ENCODE measurements at places on chromosomes 4 and X.

DNA sequence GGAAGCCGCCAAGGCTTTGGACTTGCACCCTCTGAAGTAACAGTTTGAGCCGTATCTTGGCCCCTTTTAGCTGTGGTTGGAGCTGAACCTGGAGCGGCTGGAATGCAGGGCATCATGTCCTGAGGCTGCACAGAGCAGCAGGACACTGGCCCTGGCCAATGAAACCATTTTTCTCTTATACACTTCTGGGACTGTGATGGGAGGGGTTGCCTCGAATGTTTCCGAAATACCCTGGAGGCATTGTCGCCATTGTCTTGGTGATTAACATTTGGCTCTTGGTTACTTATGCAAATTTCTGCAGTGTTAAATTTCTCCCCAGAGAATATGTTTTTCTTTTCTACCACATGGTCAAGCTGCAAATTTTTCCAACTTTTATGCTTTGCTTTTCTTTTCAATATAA, 137.2 kb downstream of the MAGEC1 start:
- no peak for DNase-seq

- DNase-seq: no peak
These were observed 52.5 kb upstream of the TADA2B start for GRCh38 chr4:6990661-6991060.

DNA sequence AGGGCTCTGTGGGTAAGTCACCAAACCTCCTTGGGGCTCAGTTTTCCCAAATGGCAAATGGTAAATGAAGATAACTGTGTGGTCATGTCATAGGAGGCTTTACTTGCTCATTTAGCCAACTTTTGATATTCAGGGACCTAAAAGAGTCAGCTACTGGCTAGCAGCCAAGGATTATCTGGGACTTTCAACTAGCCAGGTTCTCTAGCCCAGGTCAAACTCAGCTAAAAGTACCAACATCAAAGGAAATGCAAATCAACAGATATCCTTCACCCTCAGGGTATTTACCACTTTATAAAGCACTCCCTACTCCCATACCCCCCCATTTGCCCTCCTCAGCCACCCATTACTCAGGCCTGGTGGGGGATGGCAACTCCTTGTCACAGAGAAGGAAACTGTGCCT, 7.5 kb downstream of the AMER1 start:
- DNase-seq: no peak

DNA sequence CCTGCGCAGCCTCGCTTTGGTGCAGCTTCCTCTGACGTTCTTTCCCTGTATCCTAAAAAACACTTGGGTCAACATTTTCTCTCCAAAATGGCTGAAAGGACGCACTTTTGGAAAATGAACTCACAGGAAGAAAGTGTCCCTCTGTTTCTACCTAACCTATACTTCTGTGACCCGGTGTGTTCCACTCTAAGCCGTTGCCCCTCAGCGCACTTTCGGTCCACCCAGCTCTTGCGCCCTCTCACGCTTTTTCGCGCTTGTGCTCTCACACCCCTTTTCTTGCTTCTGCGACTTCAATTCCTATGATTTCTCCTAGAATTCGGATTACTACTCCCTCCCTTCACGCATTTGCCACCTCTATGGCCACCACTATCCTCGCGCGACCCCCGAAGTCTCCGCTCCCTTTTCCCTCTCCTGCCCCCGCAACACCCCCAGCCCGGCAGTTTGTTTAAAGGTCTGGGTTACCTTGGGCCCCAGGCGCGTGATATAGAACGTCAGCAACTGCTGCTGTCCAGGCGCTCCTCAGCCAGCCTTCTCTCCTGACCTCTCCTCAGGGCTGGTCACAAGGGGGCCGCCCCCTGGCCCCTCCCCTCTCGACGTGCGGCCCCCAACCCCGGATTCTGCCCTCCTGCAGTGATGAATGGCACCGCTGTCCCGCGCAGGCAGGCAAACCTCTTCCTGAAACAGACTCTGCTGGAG, at the start of gene USP51:
Gene USP51 (minus strand): TSS at position 535 of the 696 bp plus-strand sequence. CDS start 909 bp downstream, outside the sequence.
- DNase-seq: no peak

- no peak for DNase-seq
These were observed 131.9 kb downstream of the ATOH1 start for GRCh38 chr4:93960450-93960849.

- DNase-seq: no peak
These were observed 201.1 kb downstream of the OPHN1 start for GRCh38 chrX:68232206-68232605.

DNA sequence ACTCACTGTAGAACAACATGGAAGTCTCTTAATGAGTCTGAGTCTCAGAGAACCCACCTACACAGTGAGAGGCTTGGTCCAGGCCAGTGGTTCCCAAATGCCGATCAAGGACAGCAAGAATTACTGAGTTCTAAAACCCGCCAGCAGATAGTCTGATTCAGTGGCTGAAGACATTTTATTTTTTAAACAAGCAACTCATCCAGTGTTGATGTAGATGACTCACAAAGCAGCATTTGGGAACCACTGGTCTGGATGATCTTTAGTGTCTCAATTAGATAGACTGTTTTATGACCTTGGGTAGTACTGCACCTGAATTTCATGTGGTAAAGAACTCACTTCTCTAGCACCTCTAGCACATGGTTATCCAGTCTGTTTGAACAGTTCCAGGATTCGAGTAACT, 193.6 kb downstream of the FBXW7 start:
- no peak for DNase-seq

DNA sequence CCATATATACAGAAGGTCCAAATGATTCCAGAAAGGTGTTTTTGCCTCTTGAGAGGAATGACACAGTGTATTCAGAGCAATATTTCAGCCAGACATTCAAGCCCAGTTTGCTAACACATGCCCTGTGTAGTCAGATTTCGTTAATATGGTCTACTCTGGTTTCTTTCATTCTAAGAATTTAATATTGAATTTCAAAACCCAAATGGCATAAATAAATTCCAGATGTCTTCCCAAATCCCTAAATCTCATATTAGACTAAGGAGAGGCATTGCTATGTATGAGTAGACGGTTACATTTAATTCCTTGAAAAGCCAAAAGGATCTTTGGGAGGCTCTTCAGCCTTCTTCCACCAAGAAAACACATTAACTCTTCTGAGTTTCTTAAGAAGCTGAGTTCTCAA, 66.3 kb upstream of the C1QTNF7 start:
- DNase-seq: no peak

DNA sequence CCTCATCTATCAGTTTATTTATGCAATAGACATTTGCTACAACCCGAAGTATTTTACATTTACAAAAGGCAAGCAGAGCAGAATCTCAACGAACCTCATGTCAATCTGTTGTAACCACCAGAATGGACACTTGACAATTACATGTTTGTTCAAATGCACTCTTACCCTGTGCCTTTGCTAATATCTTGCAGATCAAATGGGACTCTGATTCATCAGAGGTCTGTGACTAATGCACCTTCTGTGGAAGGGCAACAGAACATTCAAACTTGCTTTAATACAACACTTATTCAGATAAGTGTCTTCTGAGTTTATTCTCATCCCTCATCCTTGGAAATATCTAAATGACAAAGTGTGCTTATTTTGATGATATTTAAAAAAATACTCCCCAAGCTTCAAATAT, 644.7 kb upstream of the PCDH10 start:
- DNase-seq: no peak

DNA sequence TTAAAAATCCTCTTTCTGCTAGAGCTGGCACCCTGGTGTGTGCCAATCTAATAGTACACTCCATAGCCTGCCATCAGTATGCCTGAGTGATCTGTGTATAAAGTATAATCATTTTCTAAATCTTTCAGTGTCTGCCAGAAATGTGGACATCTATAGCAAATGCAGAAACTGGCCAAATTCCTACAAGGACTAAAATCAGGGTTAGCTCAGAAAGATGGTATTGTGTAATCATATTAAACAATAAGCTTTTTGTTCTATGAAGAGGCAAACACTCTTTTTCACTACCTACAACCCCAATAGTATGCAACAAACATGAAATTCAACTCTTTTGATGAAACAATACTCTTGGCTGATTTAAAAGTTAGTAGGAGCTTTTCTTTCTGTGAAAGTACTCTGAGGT, 7.7 kb upstream of the TXLNG start:
- no peak for DNase-seq

DNA sequence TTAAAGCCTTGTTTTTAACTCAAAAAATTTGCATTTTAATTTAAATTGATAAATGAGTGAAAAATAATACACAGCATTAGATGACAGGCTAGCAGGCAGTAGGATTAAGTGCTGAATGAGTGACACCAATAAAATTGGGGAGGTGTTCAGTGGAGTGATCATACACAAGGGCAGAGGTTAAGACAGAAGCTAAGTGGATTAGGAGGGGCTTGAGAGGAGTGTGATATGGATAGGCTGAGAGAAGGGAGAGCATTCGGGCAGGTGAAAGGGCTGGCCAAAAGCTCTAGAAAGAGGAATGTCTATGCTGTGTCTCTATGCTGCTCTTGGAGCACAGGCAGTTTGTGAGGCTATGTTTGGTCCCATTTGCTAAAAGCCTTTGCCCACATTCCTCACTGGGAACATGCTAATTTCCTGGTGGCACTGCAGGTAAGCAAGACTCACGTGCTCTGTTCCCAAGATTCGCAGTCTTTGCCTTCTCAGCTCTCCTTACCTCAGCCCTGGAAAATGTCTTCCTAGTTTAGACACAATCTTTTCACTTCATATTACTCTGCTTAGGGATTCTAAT, 52.8 kb upstream of the CCSER1 start:
- no peak for DNase-seq

DNA sequence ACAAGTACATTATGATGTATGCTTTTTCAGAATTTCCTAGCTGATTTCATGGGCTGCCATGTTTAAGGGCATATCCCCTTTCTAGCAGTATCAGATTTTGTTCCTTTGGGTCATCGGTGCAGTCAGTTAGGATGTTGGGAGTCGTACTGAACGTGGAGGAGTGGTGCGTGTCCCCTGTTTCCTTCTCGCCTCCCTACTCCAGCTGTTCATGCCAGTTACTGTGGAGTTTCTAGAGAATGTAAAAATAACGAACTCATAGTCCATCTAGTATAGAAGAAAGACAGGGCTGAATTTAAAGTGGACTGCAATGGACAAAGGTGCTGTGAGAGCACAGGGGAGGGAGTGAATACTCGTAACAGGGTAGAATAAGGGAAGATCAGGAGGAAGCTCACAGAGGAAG, 111.3 kb downstream of the CEP135 start:
- DNase-seq: no peak

- no peak for DNase-seq
These were observed at the start of gene FGFR3 for GRCh38 chr4:1792832-1793495. Gene FGFR3, plus strand, starts transcription at chr4:1793293. Its CDS starts 642 bp downstream, at chr4:1793935.

DNA sequence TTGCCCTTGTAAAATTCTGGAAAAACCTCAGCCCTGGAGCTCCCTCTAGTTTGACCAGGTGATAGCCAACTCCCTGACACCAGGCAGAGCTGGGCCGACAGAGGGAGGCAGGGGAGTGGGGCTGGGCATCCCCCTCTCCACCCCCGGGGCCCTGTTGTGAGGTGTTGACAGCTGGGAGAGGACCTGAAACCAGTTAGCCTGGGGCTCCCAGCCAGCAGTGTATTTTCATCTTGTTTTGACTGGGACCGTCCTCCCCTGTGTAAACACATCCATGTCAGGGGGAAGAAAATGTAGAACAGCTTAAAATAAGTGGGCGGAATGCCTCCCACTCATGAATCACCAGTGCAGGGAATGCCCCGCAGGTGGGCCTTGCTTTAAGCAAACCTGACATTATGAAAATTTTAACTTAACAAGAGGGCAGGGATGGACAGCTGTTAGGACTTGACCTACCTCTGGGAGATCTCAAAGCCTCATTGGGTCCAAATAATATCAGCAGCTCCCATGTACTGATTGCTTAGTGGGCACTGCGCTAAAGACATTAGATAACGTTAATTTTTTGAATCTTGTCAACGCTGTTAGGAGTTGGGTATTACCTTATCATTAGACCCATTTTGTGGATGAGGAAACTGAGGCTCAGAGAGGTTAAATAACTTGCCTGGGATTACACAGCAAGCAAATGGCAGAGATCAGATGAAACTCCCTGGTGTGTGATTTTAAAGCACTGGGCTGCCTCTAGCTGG, 45.9 kb downstream of the TSC22D3 start:
- no peak for DNase-seq

DNA sequence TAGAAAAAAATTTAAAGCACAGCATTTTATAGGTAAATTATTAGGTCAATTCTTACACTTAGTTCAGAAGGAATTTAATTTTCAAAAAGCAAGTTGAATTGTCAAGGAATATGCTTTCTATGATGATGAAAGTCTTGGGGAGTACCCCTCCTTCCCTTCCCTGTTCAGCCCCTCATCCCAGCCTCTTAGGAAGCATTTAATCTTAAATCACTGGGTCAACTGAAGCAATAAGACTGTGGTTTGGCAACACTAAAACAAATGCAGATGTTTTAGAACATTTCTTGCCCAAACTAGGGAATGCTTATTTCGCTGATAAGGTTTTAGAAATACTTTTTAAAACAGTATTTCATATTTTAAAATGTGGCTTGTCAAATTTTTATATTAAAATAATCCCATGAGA, 19.1 kb upstream of the ARSJ start:
- no peak for DNase-seq

DNA sequence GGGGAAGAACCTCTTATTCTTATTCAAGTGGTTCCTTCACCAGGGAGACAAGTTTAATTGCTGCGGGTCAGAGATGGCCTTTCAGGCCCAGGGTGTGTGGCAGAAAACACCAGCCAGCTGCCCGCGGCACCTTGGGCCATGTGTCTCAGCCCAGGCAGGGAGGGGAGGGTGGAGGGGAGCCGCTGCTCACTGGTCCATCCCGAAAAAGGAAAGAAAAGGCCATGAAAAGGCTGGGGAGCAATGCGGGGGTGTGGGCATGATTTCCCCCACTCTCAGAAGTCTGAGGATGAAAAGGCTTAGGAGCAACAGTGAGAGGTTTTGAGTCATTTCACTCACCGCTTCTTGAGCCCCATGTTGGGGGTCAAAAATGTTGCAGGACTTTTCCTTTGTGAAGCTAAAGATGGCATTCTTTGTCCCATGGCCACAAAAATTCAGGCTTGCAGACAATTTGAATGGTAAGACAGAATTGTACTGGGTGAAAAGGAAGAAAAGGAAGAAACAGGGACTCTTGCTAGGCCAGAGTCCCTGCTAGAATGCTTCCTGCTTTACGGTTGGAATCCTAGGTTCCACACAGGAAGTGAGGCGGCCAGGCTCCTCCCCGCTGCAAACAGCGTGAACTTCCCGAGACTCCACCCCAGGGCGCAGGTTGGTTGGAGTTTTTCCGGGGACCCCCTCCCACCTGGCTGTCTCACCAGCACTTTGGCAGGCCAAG, 17.4 kb upstream of the FAM47E start:
- DNase-seq: no peak

GRCh38 chr4:116122124-116122523, 963.3 kb downstream of the TRAM1L1 start:
- DNase-seq: no peak

- DNase-seq: no peak
These were observed 99.5 kb downstream of the EFHC2 start for GRCh38 chrX:44244008-44244407.

DNA sequence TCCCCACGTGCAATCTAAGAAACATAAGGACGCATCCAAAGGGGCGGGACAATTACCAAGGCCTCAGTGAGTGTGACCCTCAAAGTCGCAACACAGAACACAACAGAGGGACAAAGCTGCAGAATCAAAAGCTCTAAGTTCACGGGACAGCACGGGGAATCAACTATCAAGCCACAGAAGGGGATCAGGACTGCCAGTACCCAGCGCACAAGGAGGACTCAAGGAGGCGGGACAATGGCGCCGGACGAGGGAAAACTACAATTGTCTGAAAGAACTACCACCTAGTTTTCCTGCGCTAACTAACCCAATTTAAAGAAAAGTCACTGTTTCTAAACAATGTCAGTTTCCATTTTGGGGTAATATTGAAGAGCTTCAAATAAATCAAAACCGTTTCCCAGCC, 1.3 kb downstream of the FAM53A start:
- no peak for DNase-seq

- DNase-seq: no peak
These were observed 89.5 kb downstream of the UGT8 start for GRCh38 chr4:114688059-114688458.
